ENCODE measurements at places on chromosomes 5 and 9.
A peak's percentile ranks its signal among the peaks of the same experiment; 100 is the strongest.

DNA sequence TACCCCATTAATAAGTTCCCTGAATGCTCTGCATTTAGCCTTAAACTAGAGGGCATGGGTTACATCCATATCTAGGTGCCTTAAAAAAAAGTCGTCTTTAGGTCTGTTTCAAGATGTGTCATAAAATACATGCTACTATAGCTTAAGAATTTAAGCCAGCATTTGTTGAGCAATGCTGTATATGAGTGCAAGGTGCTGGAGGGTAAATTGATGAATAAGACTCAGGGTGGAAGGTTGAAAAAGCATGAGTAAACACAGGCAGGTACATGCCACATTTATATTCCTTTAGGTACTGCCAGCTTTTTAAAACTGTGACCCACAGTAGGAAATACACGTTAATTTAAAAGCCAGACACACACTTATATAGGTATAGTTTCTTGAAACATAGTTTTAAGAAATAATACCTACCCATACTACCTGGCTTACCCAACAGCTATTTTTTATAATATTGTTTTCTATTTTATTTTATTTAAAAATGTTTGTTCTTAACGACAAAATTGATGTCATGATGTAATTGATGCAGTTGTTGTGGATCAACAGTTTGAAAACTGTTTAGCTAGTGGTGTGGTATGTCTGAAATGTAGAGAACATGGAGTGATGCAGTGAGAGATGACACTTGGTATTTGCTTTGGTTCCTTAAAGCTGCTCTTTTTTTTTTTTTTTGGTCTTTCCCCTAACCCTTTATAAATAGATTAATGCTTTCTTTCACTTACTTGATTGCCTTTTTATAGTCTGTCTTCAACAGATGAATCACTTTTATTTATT, 3.9 kb downstream of the HMGCR start:
- no peak for DNase-seq

GRCh38 chr5:164809821-164810220, 1304.4 kb downstream of the MAT2B start:
- no peak for DNase-seq

GRCh38 chr5:61277190-61277589, 54.9 kb upstream of the ZSWIM6 start:
- DNase-seq = no peak

DNA sequence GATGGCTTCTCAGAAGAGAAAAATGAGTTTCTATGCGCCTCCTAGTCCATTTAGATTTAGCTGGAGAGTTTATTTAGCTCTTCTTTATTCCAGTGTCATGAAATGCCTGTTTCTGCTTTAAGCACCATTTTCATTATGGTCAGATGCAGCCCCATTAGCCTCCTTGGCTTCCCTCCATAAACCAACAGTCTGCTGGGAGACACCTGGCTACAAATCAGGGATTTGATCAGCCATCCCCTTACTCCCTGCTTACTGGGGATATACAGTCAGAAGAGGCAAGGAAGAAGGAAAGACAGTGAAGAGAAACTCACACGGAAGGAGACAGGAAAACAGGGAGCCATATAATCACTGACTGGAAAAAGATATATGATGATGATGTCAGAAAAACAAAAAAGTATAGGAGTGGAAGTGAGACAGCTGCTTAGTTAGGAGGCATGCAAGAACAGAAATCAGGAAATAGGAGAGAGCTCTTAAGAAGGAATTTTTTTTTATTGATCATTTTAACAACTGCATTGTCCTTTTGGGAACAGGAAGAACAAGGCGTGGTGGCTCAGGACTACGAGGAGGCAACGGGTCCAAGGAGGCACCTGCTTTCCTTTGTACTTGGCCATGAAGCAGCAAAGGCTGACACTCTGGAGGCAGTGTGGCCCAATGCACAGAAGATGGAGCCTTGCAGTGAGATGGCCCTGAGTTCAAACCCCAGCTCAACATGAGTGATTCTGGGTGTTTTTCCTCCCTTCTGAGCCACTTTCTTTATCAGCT, 56.1 kb downstream of the MED27 start:
- DNase-seq = no peak

- no peak for DNase-seq
Measured at GRCh38 chr9:91026266-91026665, 224.6 kb downstream of the SYK start.

GRCh38 chr9:76643399-76644117, 120.7 kb upstream of the PCA3 start:
- DNase-seq = no peak

GRCh38 chr5:106262395-106262794, 1408.3 kb downstream of the EFNA5 start:
- no peak for DNase-seq

- no peak for DNase-seq
Measured at GRCh38 chr9:114283551-114284111, 39.3 kb upstream of the ORM1 start.

- DNase-seq = no peak
Measured at GRCh38 chr5:78889369-78890140, 95.6 kb downstream of the ARSB start.

DNA sequence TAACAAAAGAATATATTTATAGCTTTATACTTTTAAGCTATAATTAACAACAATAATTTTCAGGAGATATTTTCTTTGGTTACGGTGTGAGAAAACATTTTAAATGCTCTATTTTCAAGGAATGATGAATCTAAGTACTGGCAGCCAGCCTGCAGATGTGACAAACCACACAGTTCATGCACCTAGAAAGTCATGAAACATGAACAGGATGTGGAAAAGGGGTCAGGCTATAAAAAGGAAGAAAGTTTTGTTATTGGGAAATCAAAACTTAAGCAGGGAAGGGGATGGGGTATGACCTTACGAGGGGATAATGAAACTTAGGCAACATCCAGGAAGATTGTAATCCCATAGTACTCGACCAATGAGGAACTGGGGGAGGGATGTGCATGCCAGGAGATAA, 508.7 kb upstream of the GRAMD2B start:
- DNase-seq = no peak

GRCh38 chr5:127870914-127871313, 167.7 kb downstream of the CCDC192 start:
- no peak for DNase-seq

DNA sequence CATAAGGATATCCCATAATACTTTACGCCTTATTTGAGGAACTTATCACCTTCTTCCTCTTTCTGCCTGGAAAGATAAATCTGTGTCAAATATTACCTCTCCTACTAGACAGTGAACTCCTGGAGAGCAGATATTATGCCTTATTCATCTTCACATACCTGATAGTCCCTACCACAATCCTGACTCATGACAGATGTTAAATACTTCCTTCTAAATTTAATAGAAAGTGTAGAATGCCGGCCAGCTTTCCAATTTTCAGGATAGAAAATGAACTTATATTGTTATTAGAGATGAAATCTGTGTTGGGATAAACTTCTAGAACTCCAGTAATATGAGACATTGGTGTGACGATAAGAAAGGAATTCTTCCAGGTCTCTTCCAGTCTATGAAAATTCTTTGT, 89.0 kb downstream of the GCNT4 start:
- DNase-seq = no peak

DNA sequence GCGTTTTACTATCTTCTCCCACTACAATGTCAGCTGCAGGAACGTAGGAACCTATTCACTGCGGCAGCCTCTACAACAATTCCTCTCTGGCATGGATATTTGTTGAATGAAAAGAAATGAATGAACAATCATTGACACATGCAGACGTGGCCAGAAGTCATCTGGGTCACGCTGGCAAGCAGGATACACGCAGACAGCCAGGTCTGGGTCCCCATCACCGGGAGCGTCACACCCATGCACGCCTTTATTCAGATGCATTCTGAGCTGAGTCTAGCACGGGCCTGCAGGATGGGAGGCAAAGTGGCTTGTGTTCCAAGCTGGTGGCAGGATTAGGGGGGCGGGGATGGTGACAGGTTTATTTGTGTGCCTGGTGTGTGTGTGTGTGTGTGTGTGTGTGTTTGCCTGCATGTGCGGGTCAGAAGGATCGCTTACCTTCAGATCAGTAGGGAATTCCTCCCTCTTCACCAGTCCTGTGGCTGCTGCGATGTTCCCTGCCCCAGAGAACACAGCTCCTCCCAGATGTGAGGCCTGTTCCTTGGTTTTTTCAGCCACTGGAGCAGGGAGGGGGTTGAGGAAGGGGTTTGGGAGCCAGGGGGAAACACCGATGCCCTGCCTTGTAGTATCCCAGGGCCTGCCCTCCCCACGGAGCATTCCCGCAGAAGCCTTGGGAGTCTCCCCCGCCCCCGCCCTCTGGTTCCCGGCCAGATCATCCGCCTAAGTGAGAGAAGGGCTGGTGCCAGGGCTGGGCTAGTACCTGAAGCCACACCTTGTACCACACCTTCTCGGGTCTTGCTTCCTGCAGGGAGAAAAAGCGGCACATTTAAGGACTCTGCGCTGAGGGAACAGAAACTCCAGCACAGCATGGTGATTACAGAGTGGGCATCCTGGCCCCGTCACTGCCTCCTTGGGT, 4.1 kb downstream of the SNCB start:
- no peak for DNase-seq

GRCh38 chr5:177455036-177455660, 8.5 kb downstream of the PRR7 start:
- DNase-seq = peak; percentile 92

DNA sequence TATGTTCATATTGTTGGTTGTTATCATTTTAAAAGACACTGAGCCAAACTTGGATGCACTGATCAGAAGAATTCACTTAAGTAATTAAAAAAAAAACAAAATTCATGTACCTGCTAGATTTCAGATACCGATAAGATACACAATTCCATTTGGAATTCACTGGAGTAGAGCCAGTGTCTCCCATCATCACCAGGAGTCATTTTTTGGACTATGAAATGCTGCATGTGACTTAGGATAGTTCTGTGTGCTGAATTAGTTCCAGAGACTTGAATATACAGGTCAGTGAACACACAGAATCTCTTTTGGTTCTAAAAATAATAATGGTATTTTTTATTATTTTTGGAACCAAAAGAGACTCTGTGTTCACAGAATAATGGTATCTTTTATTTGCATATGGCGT, 482.6 kb upstream of the PIK3R1 start:
- no peak for DNase-seq

DNA sequence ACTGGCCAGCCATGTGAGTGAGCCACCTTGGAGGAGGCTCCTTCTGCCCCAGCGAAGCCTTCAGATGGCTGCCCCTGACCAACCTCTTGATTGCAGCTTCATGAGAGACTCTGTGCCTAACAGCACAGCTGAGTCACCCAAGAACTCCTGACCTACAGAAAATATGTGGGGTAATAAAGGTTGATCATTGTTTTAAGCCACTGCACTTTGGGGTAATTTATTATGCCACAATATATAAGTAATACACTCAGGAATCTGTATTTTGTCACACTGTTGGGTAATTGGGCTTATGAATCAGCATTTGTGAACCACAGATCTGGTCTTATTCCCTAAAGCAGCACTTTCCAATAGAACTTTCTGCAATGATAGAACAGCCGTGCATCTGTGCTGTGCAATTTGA, 24.4 kb upstream of the VDAC1 start:
- no peak for DNase-seq

DNA sequence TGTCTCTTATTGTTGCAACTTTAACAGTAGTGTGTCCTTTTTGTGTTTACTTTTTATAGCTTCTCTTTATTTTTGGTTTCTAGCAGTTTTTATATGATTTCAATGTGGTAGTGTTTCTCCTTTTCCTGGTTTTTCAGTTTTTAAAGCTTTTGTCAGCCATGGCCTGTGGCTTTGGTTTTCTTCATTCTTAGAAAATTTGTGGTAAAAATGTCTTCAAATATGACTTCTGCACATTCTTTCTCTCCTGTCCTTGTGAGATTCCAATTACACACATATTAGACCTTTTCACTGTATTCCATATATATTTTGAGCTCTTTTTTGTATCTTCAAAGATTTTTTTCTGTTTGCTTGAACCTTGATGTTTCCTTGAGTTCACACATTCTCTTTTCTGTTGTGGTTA, 180.5 kb downstream of the CNTLN start:
- DNase-seq = no peak

GRCh38 chr5:113092683-113093082, 116.1 kb downstream of the DCP2 start:
- DNase-seq = no peak

DNA sequence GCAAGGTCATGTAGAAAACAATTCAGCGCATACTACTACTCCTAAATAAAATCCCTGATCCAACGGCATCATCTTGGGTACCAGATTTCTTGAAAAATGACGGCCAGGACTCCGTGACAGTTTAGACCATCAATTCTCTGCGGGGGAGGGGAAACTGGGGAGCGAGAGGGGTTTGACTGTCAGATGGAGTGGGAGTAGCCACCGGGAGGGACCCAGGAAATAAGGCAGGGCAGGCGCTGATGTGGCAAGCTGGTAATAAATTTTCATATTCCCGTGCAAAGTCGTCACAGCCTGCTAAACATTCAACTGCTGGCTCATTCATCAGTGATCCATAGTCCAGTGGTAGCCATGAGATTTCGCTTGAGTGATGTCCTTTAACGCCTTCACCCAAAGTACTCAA, 457 bp upstream of the CDH18 start:
- no peak for DNase-seq

GRCh38 chr9:68522131-68522530, 18.6 kb downstream of the TMEM252 start:
- no peak for DNase-seq

GRCh38 chr5:147410496-147411358, 99.1 kb downstream of the DPYSL3 start:
- no peak for DNase-seq

DNA sequence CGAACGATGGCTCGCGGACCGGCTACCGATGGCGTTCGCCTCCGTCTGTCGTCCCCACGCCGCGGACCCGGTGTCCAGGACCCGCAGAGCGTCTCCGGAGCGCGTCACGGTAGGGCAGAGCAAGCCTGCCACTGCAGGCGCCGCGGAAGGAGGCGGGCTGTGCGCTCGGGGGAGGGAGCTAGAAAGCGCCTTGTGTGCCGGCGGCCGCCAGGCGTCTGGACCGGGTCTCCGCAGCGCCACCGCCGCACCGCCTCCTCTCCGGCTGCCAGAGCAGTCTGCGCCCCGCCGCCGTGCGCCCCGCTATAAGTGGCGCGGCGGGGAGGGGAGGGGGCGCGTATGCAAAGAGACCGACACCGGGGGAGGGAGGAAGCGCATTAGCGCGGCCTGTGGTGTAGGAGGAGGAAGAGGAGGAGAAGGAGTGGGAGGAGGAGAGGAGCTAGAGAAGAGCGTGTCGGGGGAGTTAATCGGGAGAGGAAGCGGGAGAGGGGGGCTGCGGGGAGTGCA, at the start of gene ENC1:
Gene ENC1 (minus strand): TSS at position 279 of the 504 bp plus-strand sequence. CDS start 4,243 bp downstream, outside the sequence.
- peak; percentile 55 for DNase-seq

- DNase-seq = no peak
Measured at GRCh38 chr5:131460867-131461572, 174.0 kb downstream of the RAPGEF6 start.

DNA sequence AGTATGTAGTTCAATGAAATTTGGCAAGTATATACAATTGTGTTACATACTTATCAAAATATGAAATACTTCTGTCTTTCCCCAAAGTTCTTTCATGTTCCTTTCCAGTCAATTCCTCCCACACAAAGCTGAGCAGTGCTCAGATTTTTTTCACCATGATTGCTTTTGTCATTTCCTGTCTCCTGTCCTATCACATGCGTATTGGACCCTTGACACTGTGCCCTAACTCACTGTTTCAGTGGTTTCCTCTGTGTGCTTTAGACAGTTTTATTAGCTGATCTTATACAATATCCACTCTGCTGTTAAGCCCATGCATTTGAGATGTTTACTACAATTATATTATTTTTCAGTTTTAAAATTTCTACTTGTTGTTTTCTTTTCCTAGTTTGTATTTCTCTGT, 463.6 kb upstream of the MEF2C start:
- no peak for DNase-seq

- DNase-seq = no peak
Measured at GRCh38 chr5:143685246-143685815, 126.6 kb upstream of the HMHB1 start.

GRCh38 chr5:164027738-164028137, 522.3 kb downstream of the MAT2B start:
- DNase-seq = no peak

- no peak for DNase-seq
Measured at GRCh38 chr5:1220831-1221230, 4.3 kb upstream of the SLC6A18 start.
